Activated CD8-positive, alpha-beta memory T cell treated with anti-CD3 and anti-CD28 coated beads for 1 hour (primary cell): ENCODE measurements at places on chromosomes 16 and 17.

DNA sequence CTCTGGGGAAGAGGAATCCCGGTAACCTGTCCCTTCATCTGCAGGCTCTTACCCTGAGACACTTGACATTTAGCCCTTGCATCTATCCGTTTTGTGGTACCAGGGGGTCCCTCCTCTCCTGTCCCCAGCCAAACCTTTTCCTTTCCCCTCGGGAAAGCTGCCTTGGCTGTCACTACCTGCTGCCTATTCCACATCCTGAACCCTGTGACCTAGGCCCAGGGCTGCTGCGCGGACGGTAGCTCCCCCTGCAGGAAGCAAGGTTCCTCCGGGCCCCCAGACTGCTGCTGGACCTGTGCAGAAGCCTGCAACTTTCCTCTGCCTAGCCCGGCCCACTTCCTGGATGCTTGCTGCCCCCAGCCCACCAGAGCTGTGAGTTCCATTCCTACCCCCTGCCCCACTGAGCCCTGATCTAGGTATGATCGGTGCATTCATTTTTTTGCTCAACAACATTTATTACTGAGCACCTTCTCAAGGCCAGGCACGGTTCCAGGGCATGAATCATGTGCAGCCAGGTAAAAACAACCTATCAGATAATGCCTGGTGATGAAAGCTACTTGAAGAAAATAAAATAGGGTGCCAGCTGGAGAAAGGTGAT, 10.5 kb upstream of the ALDOA start:
- DNase-seq: no peak

DNA sequence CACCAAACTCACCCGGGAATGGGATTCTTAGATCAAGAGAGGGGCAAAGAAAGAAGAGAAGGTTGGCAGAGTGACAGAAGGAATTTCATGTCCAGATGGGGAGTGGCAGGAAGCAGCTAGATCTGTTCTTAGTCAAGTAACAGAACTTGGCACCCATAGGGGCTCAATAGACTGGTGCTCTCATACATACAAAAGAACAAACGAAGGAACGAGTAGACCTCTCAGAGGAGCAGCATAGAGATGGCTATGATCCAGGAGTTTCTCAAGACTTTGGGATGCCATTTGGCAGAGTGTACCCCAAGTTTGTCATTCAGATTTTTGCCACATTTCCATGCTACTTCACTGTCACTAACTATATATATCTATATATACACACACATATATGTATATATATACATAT, 47.9 kb downstream of the GINS3 start:
- no peak for DNase-seq

- DNase-seq: no peak
These were observed 5.5 kb upstream of the NCBP3 start for GRCh38 chr17:3851461-3852100.

DNA sequence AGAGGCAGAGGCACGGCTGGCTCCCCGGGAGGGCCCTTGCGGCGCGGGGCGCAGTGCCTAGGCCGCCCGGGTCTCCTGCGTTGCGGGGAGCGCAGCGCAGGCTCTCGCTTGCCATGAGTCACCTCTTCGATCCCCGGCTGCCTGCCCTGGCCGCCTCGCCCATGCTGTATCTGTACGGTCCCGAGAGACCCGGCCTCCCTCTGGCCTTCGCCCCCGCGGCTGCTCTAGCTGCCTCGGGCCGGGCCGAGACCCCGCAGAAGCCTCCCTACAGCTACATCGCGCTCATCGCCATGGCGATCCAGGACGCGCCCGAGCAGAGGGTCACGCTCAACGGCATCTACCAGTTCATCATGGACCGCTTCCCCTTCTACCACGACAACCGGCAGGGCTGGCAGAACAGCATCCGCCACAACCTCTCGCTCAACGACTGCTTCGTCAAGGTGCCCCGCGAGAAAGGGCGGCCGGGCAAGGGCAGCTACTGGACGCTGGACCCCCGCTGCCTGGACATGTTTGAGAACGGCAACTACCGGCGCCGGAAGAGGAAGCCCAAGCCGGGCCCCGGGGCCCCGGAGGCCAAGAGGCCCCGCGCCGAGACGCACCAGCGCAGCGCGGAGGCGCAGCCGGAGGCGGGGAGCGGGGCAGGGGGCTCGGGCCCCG, 390 bp downstream of the FOXL1 start:
- DNase-seq: no peak

GRCh38 chr17:72772331-72772821, 320.1 kb downstream of the SLC39A11 start:
- DNase-seq: no peak

DNA sequence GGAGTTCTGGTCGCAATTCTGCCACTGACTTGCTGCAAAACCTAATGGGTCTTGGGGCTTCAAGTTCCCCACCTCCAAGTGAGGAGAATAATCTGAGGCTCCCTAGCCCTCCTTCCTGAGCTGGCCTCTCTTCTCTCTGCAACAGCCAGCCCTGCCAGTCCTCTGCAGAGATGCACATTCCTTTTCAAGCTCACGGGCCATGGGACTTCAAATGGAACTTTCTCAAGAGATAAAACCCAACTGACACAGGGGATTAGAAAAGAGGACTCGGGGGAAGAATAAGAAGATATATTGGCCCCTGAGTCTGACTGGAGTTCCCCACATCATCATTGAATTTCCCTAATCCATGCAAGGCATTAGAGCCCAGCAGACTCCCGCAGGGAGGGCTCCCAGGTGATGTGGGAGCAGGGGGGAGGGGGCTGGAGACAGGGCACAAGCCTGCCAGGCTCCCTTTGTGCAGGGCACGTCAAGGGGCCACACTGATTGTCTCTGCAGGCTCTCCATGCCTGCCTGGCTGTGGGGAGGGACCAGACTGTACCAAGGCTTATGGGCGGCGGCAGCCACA, 131.0 kb downstream of the CCDC144A start:
- DNase-seq: no peak

GRCh38 chr16:49619811-49620157, 236.1 kb downstream of the ZNF423 start:
- no peak for DNase-seq

DNA sequence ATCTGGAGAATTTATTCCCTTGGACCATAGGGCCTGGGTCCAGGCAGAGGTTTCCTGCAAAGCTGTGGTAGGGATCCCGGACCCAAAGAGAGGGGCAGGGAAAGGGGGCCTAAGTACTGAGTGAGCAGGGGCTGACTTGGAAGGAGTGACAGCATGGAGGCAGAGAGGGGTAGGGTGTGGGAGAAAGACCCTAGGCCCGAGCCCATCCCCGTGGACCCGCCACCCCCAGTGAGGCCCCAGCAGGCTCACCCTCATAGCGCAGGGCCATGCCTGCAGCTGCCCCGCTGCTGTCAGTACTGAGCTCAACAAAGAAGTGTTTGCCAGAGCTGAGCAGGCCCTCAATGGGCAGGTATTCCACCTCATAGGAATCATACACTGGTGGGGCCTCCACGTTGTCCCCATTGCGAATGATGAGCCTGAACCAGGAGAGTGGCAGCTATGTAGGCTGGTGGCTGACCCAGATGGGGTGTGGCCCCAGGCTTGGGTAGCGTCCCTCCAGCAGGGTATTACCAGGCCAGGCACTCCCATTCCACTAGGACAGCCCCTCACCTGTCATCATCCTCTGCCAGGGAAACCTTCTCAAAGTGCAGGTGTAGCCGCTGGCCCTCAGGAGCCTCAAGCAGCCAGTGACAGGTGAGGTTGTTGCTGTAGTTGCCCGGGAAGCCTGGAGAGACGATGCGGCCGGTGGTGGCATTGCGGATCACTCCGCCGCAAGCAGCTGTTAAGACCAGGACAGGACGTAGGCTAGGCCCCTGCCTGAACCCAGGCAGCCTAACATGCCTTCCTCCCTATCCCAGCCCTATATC, 9.1 kb upstream of the PHF12 start:
- no peak for DNase-seq

DNA sequence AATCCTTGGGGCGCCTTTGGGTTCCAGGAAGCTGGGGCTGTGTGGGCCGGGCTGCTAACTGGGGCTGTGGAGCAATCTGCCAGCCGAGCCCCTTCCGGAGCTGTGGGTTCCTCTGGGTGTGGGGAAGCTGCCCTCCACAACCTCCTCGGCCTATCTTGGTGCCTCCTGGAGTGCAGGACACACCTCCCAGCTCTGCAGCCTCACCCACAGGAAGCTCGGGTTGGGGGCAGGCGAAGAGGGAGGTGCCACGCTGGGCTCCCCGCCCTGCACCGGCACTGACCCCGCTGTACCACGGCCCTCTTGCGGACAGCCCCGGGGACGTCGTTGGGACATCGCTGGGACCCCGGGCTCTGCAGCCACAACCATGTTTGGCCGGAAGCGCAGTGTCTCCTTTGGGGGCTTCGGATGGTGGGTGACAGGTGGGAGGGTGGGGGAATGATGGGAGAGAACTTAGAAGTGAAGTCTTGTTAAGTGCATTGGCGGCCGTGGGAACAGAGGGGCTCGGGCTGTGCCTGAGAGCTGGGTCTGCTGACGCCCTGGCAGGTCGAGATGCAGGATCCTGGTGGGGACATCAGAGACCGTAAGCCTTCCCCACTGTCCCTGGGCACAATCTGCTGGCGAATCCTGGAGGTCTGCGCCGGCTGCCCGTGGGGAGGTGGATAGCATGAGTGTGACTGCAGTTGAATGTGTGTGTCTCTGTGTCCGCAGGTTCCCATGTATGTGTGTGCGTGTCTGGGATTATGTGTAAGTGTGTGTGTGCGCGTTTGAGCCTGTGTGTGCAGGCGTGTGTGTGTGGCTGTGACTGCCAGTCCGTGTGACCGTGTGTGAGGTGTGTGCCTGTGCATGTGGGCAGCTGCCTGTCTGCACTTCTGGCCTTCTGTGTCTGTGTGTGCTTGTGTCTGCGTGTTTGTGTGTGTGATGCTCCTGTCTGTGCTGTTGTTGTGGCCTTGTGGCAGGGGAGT, at the start of gene RAP1GAP2:
Gene RAP1GAP2, plus strand, starts transcription at position 275 of the 962 bp plus-strand sequence. Its CDS starts 90 bp downstream, at position 365.
- peak; percentile 46 for DNase-seq

DNA sequence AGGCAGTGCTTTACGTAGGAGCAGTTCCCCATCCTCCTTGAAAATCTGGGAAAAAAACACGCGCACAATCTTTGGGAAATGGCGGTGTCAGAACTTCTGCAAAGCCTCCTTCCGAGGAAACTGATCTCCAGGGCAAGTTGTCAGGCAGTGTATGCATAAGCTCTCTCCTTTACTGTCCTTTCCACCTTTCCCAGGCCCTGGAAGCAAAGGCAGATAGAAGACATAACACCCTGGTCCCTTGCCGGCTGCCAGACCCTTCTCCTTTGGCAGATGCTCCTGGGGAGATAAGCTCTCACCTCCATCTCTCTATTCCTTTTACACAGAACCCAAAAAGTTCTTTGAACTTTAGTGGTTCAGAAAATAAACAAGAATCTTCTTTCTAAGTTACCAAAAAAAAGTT, 12.4 kb downstream of the TOB1 start:
- DNase-seq: no peak

GRCh38 chr16:728890-729744, 2.2 kb downstream of the HAGHL start:
- DNase-seq: no peak

DNA sequence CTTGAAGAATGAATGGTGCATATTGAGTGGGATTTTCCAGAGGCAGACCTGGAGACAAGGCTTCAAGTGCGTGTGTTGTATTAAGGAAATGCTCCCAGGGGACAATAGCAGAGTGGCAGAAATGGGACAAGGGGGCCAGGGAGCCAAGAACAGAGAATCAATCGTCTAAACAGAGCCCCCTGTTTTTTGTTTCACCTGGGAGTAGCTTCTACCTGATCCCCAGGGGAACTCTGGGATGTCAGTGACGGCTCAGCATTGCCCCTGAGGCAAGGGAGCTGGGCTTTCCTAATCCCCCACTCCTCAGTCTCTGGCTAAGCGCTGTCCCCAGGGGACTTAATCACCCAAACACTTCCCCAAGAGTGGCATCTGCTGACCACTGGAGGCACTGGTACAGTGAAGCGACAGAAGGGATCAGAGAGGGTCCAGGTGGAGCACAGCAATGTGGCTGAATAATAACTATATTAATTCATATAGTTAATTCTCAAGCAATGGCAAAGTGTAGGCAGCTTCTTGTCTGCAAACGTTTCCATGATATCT, 35.7 kb upstream of the C16orf78 start:
- DNase-seq: no peak

GRCh38 chr16:59195242-59195641, 461.1 kb upstream of the GOT2 start:
- no peak for DNase-seq

DNA sequence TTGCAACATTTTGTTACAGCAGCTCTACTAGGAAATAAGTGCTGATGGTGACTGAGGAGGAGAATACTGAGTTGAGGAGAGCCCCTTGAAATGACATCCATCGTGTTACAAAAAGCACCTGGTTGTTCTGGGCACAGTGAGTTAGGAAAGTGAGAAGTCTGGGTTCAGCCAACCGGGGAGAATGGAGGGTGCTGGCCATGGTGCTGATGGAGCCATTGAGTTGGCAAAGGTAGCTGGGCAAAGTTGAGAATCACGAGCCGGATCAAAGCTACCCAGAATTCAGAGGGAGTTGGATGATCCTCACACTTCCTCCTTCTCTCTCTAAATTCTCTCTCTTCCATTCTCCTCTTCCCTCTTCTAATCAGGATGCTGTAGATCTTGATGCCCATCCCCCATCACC, 35.0 kb upstream of the ASIC2 start:
- DNase-seq: no peak

- DNase-seq: no peak
These were observed 232.5 kb upstream of the ZFHX3 start for GRCh38 chr16:73280388-73280787.

- no peak for DNase-seq
These were observed 296.1 kb upstream of the SOX9 start for GRCh38 chr17:71824671-71825070.

- no peak for DNase-seq
These were observed 52.1 kb upstream of the SMIM36 start for GRCh38 chr17:55563363-55563762.

GRCh38 chr16:69328854-69329316, 1.5 kb downstream of the PDF start:
- DNase-seq: no peak
